Amniotic stem cell (primary cell): ENCODE measurements at places on chromosomes 2 and 18.

GRCh38 chr2:101516823-101517690 is 42.1 kb upstream of the RFX8 start:
- DNase-seq: peak; percentile 50

DNA sequence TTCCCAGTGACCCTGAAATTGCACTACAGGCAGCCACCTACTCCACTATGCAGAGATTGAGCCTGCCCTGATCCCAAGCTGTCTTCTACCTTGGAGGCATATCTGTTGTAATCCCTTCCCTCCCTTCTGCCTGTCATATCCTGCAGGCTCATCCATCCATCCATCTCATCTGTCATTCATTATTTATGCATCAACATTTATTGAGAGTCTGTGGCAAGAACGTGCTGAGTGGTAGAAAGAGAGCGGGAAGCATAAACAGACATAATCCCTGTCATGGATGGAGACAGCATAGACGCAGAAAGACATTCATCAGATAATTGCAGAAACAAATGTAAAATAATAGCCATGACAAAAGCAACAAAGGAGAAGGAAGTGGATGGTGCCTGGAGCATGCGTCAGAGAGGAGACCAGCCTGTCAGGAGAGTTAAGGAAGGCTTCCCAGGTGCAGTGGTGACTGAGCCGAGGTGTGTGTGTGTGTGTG is 110.7 kb upstream of the STPG4 start:
- no peak for DNase-seq

DNA sequence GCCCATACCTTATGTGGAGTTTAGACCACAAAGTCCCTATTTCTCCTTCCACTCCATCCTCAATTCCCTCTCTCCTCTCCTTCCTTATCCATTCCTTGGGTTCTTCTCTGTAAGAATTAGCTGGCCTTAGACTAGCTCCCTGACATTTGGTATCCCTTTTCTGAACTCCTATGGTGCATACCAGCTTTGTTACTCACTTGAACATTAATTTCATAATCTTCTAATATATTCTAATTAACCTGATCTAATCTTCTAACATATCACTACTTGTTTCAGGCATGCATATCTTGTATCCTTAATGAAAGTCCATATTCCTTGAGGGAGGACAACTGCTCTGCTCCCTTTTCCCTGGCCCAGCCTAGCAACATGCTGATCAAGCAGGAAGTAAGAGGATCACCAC is 66.4 kb downstream of the EHD3 start:
- DNase-seq: no peak

DNA sequence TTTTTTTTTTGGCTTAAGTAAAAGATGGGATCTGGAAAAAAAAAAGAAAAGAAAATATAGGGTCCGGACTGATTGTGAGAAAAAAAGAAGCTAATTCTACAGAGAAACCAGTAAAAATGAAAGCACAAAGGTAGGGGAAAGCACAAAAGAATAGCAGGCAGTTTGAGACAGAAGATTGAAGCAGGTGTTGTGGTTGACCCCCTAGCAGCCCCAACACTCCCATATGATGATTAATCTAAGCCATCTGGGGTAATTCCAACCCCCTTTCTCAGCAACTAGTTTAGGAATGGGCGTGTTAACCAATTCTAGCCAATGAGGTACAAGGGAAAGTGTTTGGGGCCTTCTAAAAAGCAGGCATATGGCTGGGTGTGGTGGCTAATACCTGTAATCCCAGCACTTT is 77.0 kb downstream of the MBD2 start:
- DNase-seq: no peak

DNA sequence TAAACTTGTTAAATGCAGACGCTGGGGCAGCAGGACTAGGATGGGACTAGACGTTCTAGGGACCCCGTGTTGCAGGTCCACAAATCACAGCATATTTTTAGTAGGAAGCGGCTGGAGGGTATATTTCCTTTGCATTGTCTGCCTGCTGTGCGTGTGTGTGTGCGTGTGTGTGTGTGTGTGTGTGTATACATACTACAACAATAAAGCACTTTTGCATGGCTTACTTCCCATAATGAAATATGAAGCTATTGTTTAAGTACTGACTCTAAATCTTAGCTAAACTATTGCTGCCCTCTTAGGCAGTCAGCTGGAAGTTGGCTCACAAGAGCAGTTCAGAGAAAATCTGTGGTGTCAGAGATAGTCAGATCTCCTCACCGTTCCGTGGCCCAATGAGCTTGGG is 133.4 kb downstream of the CABLES1 start:
- no peak for DNase-seq

- DNase-seq: no peak
Observed at GRCh38 chr2:137005210-137005609, 239.9 kb downstream of the THSD7B start.

DNA sequence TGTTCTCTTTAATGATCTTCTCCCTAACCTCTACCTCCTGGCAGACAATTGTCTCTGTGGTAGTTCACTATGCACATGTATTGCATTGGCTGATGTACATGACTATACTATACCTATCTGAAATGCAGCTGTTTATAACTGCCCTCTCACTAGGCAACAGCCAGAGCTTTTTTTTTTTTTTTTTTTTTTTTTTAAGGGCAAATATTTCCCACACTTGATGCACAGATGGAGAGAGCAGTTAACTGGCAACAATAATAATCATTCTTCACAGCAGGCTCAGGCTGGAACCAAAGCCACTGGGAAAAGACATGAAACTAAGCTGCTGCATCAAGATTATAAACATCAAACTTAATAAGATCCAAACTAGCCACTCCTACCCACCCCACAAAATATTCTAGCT is 707.7 kb downstream of the LRP1B start:
- no peak for DNase-seq

- no peak for DNase-seq
Observed at GRCh38 chr2:230335461-230335863, 8.5 kb downstream of the SP140L start.

GRCh38 chr2:26630669-26631360 is 10.4 kb downstream of the CIB4 start:
- no peak for DNase-seq

DNA sequence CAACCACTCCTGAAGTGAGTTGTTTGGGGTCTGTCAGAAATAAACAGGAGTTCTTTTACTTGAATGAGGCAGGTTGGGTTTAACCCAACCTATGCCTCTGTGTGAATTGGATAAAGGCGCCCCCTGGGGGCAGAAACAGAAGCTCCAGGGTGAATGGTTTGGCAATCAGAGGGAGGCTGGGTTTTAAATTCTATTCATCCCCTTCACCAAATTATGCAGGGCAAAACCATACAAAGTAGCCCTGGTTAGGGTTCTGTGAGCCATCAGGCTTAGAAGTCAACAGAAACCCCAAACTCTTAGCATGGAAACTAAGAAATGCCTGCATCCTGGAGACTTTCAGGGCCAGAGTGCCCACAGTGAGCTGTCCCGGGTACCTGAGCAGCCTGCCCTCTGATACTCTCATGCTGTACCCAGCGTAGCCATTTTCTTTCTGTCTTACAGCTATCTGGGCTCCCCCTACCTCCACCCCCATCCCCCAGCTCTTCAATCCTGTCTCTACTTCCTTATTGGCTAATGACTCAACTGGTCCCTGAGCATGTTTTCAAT is 241.5 kb downstream of the ICOS start:
- DNase-seq: no peak

DNA sequence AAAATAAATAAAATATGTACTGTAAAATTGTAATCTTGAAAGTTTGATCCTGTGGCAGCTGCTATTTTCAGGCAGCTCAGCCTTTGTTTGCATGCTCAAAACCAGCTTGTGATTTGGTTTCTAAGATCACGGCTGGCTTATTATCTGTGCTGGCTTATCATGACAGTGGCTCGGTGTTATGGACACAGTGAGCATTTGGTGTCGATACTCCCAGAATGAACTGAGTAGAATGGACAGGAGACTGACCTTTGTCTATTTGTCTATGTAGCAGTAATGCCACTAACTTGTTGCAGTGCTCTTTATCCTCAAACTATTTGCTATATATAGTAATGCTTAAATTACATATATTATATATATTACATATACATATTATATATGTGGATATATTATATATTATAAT is 58.8 kb downstream of the NEDD4L start:
- no peak for DNase-seq

DNA sequence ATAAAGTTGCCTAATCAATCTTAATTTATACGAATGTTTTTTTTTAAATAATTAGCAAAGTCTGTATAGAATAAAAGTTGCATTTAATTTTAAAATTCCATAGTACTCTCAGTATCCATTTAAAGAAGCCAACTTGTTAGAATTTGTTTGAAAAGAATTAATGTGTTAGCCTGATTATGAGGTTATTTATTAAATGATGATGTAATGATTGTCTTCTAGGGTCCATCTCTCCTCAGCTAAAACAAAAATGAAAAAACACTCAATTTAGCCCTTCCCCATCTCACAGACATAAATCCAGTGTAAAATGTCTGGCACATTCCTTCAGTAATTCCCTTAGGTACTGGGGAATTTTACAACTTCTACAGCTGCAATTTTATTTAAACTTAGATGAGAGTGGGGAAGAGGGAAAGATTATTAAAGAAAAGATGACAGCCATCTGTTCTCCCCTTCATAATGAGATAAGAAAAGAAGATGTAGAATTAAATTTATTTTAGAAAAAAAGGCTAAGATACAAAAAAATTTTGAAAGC is 68.6 kb downstream of the BARD1 start:
- DNase-seq: no peak

DNA sequence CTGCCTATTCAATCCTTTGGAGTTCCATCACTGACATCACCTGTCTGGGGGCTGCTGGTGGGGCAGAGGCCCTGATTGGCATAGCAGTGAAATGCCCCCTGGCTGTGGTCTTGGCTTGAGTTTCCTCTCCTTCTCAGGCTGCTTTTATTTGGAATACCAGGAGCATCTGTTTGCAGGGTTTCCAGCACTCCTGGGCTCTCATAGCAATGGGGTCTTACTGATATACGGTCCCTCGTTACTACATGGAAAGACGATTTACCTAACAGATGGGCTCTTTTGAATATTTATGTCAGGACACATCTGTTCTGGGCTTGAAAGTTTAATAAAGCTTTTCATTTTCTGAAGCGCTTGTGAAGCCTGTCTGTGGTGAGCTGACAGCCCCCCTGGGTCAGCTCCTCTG is 230.3 kb downstream of the SLC4A3 start:
- no peak for DNase-seq

GRCh38 chr18:25935356-25935755 is 155.1 kb downstream of the SS18 start:
- no peak for DNase-seq

GRCh38 chr2:76448956-76449355 is 738.2 kb upstream of the GCFC2 start:
- DNase-seq: no peak

GRCh38 chr2:183069174-183069573 is 9.4 kb upstream of the DUSP19 start:
- no peak for DNase-seq

DNA sequence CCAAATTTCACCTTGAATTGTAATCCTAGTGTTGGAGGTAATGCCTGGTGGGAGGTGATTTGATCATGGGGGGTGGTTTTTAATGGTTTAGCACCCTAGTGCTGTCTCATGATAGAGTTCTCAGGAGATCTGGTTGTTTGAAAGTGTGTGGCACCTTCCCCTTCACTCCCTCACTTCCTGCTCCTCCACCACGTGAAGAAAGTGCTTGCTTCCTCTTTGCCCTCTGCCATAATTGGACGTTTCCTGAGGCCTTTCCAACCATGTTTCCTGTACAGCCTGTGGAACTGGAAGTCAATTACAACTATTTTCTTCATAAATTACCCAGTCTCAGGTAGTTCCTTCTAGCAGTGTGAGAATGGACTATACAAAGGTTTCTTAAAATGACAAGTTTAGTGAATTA is 251.8 kb upstream of the NETO1 start:
- DNase-seq: no peak

- no peak for DNase-seq
Observed at GRCh38 chr2:53437371-53437770, 330.2 kb upstream of the CHAC2 start.

DNA sequence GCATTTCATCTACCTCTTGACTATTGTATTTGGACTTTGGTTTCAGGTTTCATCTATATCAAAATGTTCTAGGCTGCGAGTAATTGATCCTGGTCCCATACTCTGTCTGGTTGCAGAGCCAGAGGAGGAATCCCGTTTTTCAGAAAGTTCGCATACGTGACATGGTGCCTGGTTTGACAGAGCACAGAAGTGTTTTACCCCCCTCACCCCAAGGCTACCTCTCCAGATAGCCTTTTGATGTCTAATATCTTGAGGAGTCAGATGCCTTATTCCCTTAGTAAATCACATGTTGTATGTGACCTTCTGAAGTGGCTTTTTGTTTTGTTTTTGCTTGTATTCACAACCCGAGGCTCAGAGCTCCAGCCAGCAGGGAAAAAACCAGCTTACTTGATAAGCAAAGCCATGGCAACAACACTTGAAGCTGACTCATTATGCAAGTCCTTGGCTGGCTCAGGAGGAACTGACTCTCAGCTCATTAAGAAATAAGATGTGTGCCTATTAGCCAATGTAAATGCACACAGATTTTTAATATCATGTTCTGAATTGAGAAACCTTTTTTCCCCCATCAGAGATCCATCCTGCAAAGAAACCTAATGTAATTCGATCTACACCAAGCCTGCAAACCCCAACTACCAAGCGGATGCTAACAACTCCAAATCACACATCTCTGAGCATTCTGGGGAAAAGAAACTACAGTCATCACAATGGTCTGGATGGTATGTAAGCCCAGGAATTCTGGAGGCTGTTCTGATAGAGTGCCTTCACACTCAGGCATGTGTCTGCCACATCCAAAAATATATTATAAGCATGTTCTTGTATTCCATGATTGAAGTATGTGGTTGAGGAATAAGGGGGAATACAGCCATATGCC is 41.4 kb downstream of the OXER1 start:
- DNase-seq: peak; percentile 30

GRCh38 chr2:128631698-128632500 is 313.2 kb upstream of the HS6ST1 start:
- DNase-seq: no peak

DNA sequence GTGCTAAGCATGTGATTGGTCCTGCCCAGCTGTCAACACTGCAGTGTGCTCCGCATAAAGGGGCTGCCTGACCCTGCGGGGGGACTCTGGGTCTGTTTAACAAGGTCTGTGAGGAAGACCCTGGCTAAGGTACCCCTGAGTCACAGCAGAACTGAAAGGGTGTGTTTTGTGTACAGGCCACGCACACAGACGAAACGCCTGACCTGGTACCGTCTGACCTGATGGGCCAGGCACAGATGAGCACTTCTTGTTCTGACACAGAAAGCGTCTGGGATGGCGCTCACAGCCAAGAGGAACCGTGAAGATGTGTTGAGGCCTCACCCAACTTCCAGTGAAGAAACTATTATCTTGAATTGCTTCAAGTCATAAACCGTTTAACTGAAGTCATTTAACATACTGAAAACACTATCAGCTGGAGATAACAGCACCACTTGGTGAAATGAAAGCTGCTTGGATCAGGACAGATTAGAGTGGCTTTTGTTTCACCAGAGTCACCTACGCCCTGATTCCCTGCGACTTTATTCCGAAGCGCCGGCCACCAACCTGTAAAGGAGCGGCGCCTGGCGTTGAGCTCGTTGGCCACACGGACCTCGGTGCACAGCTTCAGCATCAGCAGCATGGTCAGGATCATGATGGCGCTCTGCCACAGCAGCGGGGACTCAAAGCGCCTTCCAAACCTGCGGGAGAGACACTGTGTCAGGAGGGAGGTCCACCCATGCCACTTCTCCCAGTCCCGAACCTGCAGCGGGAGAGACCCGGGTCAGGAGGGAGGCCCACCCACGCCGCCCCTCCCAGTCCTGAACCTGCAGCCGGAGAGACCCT is 8.5 kb downstream of the SLC66A2 start:
- no peak for DNase-seq
